ENCODE measurements at places on chromosomes 6 and 20.

GRCh38 chr6:137013738-137014602, 30.8 kb downstream of the IL20RA start:
- peak; percentile 72 for DNase-seq

GRCh38 chr6:107121964-107122495, 6.7 kb upstream of the BEND3 start:
- DNase-seq = no peak

DNA sequence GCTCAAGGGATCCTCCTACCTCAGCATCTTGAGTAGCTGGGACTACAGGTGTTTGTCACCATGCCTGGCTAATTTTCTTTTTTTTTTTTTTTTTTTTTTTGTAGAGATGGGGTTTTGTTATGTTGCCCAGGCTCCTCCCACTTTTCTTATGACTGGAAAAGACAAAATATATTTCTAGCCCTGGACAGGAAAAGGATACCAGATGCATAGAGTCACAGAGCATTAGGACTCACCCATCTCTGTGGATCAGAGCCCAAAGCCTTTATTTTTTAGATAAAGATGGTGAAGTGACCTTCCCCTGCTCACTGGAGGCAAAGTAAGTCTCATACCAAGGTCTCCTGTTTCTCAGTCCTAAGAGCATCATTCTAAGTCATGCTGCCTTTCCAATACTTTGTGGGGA, 3.4 kb downstream of the TRIM10 start:
- peak; percentile 70 for DNase-seq

- peak; percentile 71 for DNase-seq
Measured at GRCh38 chr20:15236812-15237211, 899.4 kb upstream of the FLRT3 start.

DNA sequence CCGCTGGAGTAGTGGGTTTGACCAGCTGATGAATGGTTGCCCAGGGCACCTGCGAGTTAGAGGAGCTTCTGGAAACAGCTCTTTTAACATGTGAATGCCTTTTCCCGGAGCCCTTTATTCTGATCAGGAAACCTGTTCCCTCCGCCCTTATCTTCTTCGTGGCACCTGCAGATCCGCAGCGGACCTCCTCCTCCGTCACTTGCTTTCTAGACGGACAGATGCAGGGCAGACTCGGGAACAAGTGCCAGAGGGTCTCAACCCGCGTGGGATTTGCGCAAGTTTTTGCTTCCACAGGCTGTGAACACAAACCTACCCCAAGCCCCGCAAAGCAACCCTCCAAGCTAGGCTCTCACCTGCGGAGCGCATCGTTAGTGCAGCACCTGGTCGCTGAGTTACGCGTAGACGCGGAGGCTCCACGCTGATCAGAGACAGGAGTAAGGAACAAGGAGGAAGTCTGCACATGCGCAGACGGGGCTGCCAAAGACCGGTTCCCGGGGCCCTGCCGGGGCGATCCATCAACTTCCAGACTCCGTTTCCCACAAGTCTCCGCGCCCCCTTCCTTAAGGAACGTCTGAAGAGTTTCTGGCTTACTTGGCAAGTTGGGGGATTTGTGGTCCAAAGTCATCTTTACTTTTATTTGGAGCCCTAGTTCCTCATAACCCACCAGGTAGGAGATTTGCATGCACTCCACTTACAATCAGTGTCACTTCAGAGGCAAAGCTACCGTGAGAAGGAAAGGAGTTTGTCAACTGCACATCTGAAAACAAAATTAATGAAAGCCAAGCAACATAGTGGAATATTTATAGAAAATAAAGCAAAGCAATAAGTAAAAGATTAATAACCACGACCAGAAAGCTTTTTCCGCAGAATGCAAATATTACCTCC, 52.7 kb upstream of the ELMO2 start:
- DNase-seq = no peak

- DNase-seq = no peak
Measured at GRCh38 chr6:100462706-100463629, 1.8 kb downstream of the SIM1 start.

DNA sequence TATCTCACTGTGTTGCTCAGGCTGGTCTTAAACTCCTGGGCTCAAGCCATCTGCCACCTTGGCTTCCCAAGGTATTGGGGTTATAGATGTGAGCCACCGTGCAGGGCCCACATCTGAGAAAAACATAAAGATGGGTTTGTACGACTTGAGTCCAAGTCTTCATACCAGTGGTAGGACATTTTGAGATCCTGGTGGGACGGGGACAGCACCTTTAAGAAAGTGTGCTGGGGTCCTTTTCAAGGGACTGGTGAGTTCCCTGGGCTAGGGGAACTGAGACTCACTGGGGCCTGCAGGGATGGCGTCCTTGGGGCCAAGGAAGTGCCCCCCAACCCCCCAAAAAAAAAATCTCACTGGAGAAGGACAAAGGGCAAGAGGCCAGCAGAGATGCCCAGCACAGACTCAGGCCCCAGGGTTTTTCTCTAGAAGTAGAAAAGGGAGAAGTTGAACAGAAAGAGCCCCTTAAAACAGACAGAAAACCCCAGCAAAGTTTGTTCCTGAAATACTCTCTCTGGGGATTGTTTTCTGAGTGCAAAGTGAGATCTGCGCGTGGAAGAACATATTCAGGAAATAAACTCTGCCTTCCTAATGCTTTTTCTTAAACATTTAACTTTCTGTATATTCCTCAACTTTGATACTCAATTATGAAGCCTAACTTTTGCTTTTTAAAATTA, 10.7 kb downstream of the OSBPL2 start:
- DNase-seq = no peak

DNA sequence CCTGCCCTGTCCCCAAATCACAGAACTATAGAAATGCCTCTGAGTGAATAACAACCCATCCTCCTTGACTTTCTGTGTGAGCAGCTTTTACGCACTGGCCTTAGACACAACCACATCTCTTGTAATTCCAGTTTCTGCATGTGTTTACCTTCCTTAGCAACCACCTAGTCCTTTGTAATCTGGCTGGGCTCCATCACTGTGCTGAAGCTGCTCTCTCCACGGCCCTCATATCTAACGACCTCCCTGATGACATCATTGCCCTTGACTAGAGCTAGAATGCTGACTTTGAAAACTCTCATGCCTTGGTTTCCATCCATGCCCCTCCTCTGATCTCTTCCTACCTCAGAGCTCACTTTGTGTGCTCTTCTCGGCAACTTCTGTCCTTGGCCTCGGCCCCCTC, 30.5 kb upstream of the GLP1R start:
- DNase-seq = no peak

- DNase-seq = no peak
Measured at GRCh38 chr6:38143191-38144150, 323.9 kb downstream of the ZFAND3 start.

GRCh38 chr6:52736145-52736544, 27.1 kb downstream of the GSTA2 start:
- DNase-seq = no peak

- peak; percentile 78 for DNase-seq
Measured at GRCh38 chr20:49570828-49571552, 3.1 kb upstream of the PTGIS start.

- DNase-seq = no peak
Measured at GRCh38 chr20:60482221-60483008, 524.2 kb downstream of the CDH26 start.

- no peak for DNase-seq
Measured at GRCh38 chr6:38103921-38104320, 284.4 kb downstream of the ZFAND3 start.

DNA sequence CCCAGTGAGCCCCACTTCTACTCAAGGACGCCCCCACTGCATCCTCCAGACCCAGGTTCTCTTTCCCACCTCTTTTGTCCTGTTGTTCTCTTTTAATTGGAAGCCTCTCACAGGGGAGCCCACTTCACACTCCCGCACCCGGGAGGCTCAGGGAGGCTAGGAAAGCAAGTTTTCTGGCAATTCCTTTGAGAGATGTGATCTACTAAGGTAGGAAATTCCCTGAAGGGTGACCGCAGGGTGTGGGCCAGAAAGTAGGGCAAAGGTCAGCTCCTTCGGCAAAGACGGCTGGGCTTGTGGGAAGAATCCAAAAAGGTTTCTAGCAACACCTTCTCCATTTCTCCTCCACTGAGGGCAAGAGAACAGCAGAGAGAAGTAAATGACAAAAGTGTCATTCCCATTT, 98.1 kb upstream of the PTPN1 start:
- no peak for DNase-seq

DNA sequence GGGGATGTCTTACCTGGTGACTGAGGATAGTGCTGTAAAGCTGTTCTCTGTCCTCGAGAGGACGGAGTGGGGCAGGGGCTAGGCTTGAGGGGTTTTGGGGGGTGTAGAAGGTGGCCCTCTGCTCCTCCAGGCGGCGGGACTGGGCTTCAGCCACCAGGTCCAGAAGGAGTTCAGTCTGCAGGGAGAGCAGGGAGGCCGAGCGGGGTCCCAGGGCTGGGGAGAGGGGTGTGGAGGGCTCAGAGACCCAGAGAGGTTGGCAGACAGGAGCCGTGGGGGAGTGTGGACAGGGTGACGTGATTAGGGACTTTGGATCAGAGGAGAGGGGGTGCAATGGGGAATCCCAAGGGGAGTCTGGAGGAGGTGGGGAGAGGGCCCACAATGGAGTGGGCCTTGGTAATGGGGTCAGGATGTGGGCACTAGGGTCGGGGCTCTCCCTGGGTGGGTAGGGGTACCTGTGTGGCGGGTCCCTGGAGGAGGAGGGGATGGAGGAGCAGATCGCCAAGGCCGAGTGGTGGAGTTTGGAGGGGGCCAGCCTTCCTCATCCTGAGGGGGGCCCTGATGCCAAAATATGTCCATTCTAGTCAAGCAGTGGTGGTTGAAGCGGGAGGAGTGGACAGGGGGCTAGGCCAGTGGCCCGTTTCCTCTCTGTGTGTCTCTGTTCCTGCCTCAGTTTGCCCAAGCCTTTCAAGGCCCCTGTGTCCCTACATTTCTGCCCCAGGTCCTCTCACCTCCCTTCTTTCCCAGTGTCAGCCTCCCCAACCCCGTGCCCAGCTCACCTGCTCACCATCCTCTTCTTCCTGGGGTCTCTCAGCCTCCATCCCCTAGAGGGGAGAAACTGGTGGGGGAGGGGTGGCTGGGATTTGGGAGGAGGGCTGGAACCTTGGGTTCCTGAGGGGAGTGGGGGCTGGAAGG, 491 bp downstream of the GPSM3 start:
- DNase-seq = no peak

DNA sequence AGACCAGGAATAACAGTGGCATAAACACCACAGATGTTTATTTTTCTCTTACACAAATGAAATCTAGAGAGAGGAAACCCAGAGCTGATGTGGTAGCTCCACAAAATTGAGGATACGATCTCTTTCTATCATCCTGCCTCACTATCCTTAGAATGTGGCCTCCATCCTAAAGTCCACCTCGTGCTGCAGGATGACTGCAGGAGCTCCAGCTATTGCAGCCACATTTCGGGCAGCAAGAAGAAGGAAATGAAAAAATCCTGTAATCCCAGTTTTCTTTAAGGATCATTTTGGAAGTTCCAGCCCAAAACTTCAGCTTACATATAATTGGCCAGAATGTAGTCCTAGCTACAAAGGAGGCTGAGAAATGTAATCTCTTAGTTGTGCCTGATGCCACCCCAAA, 41.2 kb upstream of the ARFGEF2 start:
- no peak for DNase-seq

- DNase-seq = no peak
Measured at GRCh38 chr6:147941143-147941542, 401.5 kb upstream of the SASH1 start.

GRCh38 chr6:28981431-28981832, 23.7 kb downstream of the ZNF311 start:
- peak; percentile 66 for DNase-seq

GRCh38 chr6:11097476-11097875, 3.8 kb downstream of the SMIM13 start:
- DNase-seq = no peak

- no peak for DNase-seq
Measured at GRCh38 chr6:96299525-96299924, 222.1 kb upstream of the UFL1 start.

GRCh38 chr20:47654370-47654769, 130.9 kb downstream of the SULF2 start:
- no peak for DNase-seq
